ENCODE measurements at places on chromosomes 5 and 9.

GRCh38 chr5:55440188-55440646 is 94.5 kb downstream of the PLPP1 start:
- peak; percentile 20 for DNase-seq

DNA sequence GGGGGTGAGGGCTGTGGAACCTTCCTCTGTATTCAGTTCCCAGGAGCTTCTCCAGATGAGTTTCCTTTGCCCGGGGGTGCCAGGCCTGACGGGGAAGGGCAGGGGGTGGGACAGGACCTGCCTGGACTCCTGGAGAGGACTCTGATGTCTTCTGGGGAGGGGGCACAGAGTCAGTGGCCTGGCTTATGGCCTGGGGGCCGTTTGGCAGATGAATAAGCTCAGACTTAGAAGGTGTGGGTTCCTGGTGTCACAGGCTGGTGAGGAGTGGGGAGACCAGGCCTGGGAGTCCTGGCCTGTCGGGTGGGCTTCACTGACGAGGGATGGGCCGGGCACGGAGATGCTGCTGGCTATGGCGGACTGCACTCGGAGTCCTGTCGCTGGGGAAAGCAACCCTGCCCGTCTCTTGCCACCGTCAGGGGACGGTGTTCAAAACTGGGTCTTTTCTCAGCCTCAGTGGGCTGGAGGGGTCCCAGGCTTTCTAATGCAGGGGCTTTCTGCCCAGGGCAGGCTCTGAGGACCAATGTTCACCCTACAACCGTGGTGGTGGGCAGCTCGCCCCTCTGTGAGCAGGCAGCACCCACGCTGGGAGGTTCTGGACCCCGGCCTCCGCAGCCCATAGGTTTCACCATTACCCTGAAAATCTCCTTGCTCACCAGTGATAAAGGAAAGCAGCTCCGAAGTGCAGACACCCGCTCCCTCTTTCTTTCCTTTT is 16.2 kb downstream of the COL5A1 start:
- no peak for DNase-seq

DNA sequence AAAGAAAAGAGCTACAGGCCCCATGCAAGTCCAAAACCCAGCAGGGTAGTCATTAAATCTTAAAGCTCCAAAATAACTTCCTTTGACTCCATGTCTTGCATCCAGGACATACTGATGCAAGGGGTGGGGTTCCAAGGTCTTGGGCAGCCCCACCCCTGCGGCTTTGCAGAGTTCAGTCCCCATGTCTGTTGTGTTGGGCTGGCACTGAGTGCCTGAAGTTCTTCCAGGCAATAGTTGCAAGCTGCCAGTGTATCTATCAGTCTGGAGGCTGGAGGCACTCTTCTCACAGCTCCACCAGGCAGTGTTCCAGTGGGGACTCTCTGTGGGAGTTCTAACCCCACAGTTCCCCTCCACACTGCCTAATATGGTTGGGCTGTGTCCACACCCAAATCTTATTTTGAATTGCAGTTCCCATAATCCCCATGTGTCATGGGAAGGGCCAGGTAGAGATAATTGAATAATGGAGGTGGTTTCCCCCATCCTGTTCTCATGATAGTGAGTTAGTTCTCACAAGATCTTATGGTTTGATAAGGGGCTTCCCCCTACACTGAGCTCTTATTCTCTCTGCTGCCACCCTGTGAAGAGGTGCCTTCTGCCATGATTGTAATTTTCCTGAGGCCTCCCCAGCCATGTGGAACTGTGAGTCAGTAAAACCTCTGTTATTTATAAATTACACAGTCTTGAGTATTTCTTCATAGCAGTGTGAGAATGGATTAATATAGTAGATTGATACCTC is 237.5 kb upstream of the ADRA1B start:
- DNase-seq = no peak

GRCh38 chr5:129120158-129120581 is 25.6 kb downstream of the ISOC1 start:
- no peak for DNase-seq

DNA sequence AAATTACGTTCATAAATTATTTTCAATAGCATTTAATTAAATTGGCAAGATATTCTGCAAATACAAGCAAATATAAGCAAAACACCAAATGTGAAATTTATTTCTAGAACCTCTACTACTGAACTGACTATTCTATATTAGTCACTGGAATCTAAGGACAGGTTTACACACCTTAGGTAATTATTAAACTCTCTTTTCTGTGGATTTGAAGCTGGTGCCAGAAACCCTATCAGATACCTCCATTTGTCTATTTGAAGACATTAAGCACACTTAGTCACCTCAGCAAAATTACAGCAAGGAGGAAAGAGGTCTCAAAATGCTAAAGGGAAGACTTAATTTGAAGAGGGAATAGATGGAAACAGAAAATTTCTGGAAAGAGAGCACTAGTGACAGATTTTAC is 83.4 kb downstream of the CPLANE1 start:
- DNase-seq = no peak

- no peak for DNase-seq
Measured at GRCh38 chr5:135186662-135187522, 152.9 kb upstream of the PITX1 start.

- no peak for DNase-seq
Measured at GRCh38 chr5:87916320-87916719, 352.3 kb downstream of the TMEM161B start.

GRCh38 chr9:91782708-91783214 is 167.3 kb downstream of the ROR2 start:
- no peak for DNase-seq

DNA sequence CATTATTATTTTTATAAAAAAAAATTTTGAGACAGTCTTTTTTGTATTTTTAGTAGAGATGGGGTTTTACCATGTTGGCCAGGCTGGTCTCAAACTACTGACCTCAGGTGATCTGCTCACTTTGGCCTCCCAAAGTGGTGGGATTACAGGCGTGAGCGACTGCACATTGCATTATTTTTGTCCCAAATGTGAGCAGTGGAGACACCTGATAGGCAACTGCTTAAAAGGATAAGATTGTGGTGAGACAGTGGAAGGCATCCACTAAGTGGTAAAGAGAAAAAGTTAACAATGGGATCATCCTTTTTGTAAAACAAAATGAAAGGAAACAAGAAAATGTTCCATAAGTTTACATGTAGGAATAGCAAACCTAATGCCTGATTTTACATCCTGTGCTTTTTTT is 2.0 kb upstream of the CENPH start:
- DNase-seq = no peak

DNA sequence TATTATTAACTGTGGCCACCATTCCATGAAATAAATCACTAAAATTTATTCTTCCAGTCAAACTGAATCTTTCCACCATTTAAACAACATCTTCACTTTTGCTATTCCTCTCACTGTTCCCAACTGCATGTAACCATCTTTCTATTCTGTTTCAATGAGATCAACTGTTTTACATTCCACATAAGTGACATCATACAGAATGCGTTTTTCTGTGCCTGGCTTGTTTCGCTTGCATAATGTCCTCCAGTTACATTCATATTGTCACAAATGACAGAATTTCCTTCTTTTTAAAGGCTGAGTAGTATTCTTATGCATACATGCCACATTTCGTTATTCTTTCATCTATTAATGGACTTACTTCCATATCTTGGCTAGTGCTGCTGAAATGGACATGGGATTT is 738.2 kb downstream of the SEMA5A start:
- no peak for DNase-seq

GRCh38 chr9:137745541-137745991 is 126.8 kb downstream of the EHMT1 start:
- DNase-seq = no peak

DNA sequence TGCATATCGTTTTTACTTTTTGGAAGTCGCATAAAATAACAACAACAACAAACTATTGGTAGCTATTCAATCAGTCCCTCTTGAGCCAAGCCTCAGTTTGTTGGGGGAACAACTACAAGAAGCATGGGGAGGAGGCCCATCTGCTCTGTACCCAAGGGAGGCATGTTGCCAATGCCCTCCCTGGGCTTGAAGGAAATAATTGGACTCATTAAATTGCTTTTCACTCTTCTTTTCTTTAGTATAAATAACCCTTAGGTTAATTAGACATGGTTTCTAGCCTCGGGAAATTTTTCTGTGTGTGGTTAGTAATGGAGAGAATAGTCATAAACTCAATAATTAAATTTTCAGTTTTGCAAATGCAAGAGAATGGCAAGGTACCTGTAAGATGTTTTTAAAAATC is 500.7 kb downstream of the TLE4 start:
- no peak for DNase-seq

- DNase-seq = no peak
Measured at GRCh38 chr9:1536522-1537170, 478.5 kb upstream of the SMARCA2 start.

GRCh38 chr5:74543162-74543995 is 97.1 kb downstream of the ENC1 start:
- DNase-seq = no peak

Data from activated T-cell treated with anti-CD3 and anti-CD28 coated beads for 4 hours (primary cell).